Activated gamma-delta T cell (primary cell): ENCODE measurements at places on chromosomes 1 and 21.
A peak's percentile ranks its signal among the peaks of the same experiment; 100 is the strongest.

DNA sequence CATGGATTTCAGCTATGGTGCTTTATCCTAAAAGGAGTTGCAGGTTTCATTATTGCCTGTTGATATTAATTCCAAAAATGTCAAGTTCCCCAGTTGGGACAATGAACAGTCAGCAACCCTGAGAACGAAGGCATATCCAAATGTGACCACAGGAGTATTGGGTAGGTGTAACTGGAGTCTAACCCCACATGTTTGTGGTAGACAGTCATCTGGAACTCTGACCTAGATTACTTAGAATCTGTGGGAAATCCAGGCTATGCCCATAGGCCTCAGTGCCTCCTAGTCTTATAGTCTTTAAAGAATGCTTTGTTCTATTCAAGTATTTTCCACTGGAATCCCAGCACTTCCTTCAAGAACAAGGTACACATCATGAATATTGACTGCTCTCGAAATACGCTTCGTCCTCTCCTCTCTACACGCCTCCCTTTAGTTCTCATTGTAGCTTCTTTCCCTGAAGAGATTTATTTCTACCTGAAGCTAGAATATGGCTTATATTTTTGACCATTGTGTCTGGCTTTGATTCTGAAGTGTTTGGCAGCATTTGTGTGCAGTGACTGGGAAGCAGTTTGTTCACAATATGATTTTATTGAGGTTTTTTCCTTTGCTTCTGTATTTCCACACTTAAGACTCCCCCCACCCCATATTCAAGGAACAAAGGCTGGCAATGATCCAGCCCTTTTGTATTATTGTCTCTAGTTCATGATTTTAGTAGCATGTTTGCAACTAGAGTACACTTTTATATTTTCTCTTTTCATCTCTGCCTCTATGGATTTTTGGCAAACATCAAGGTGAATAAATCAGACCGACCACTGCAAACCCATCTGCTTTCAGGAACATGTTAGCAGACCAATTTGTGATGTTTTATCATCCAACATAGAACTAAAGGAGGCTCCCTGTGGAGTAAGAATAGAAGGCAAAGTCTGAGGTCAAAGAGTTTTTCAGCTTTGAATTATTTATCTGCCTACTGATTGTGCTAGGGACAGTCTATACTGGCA is 178.6 kb downstream of the GPR52 start:
- DNase-seq: no peak

DNA sequence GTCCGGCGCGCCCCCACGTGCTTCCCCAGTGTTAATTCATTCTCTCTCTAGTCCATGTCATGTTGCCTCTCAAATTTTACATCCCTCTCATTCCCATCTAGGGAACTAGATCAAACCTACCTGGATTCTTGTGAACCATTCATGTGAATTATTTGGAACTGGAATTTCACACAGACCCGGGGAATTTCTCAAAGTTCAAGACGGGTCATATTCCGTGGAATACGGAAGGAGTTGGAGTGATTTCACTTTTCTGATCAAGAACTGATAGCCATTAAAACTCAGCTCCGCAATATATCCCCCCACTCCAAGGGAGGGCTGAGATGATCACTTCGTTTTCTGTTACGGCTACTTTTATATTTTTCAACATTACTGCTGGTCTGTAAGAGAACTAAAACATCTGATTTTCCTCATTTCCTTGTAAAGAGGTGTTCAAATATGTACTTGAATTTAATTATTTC is 1.0 kb upstream of the ENO1 start:
- no peak for DNase-seq

GRCh38 chr1:36839485-36839884 is 194.8 kb downstream of the GRIK3 start:
- no peak for DNase-seq

DNA sequence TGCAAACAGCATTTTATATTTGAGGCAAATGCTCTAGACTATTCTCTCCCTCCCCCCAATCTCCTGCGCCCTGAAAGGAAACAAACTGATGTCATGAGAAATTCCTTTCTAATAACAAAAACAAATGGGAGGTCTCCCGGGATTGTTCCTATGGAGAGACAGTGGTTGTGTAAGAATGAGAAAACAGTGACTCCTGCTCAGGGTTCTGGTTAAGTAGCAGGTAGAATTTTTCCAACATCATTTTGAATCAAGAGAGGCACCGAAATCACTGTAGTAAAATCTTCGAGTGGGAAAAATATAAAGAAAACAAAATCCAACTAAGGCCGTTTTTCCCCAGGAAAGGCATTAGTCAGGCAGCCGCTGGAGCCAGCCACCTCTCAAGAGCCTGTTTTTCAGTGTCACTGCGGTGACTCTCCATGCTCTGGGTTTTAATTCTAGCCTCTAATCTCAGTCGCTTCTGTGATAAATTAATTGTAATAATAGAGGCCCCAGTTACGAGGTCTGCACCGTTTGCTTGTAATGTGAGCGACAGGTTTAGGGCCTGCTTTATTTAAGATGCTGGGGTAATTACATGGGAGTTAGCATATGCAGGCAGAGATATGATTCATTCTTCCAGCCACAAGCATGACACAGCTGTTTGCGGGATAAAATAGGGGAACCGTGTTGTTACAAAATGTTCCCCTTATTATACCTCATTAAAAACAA is 80.3 kb downstream of the RNF220 start:
- no peak for DNase-seq

DNA sequence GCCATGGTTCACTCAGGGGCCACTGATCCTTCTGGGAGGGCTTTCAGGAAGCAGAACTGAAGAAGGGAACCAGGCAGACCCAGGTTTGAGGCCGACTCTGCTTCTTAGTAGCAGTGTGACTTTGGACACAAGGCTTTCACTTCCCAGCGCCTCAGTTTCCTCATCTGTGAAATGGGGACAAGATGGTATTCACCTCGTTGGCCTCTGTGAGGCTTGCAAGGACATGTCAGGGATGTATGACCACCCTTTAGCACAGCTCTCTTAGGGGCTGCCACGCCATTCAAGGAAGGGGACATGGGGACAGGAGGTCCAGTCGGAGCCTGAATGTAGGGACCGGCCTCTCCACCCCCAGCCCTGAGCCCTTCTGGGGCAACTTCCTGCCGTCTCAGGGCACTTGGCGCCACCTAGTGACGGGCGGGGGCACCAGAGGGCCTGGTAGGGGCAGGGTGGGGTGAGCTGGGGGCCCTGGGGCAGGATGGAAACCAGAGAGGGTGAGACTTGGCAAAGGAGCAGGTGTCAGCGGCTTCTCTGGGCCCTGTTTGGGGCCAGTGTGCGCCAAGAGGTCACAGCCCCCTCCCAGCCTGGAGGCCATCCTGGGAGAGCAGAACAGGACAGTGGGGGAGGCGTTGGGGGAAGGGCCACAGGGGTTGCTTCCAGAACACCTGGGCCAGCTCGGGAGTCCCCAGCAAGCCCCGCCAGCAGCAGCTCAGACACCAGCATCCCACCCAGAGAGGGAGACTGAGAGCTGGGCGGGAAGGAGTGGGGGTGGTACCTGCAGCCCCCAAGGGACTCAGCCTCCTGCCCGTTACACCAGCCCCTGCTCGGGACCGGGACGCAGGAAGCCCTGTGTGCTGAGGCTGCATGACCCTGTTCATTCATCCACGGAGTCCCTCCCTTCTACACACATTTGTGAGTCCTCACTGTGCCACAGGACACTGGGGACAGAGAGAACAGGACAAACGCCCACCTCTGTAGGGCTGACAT is 102.5 kb upstream of the TARDBP start:
- peak; percentile 49 for DNase-seq

DNA sequence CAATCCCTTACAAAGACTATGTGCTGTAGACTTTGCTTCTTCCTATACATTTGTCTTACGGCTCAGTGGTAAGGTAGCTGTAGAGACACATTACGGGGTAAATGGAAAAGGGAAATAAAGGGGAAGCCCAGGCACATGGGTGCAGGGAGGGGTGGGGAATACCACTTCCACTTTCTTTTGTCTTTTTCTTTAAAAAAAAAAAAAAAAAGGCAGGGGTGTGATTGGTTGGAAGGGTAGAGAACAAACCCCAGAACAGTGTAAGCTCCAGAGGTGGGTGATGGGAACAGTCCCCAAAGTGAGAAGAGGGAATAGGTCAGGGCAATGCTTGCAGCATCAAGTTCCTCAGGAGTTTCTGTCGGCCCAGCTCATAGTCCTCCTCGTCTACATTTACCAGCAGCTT is 3.9 kb downstream of the NIT1 start:
- DNase-seq: no peak

- no peak for DNase-seq
Measured at GRCh38 chr1:113211467-113211866, 138.5 kb downstream of the LRIG2 start.

- no peak for DNase-seq
Measured at GRCh38 chr21:44949779-44950198, 10.0 kb downstream of the SLX9 start.

- no peak for DNase-seq
Measured at GRCh38 chr1:9473032-9473807, 66.0 kb upstream of the SLC25A33 start.

DNA sequence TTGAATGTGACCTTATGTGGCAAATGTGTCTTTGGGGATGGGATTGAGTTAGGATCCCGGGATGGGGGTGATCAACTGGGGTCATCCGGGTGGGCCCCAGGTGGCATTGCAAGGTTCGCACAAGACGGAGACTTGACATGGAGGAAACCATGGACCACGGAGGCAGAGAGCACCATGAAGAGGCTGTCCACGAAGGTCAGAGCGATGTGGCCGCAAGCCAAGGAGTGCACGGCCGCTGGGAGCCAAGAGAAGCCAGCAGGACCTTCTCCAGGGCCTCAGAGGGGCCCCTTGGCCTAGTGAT is 22.3 kb upstream of the COL18A1 start:
- DNase-seq: no peak

- no peak for DNase-seq
Measured at GRCh38 chr1:205639567-205639966, 7.8 kb upstream of the ELK4 start.

DNA sequence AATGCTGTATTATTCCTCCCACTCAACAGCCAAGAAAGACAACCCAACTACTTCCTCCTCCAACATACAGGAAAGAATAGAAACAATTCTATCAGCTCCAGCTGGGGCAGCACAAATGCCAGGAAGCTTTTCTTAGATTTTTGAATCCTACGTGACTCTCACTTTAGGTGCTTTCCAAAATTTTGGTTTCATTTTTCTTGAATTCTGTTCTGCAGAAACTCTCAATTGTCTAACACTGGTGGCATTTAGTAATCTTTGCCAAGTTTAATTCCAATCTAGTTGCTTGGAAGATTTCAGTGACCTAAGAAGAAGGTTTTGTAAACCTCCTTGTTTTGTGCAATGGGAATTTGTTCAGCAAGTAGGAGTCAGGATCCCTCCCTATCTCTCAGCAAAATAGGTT is 37.1 kb upstream of the DOCK7 start:
- no peak for DNase-seq

DNA sequence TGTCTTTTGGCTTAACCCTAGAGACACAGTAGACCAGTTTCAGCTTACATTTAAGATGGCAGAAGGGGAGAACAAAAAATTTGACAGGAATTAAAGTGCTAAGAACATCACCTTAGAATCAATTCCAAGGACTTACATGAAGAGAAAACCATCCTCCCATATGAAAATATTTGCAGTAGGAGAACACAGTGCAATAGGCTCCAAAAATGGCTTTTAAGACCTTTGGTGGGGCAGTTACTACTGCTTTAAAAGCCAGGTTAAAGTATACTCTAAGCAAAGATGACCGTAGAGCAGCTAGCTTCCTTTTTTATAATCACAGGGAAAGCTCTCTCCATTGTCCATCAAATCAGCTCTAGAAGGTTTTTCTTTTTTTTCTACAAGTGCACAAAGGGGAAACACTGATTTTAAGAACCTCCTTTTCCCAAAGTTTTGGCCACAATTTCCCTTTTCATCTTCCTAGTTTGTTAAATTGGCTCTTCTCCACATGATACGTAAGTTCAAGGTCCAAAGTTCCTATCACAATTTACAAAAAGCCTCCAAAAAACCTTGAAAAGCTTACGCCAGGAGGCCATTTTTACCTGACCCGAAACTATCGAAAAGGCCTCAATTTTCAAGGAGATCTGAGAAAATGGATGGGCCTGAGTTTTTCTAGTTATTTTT is 3.3 kb downstream of the TXNIP start:
- DNase-seq: no peak
